HCEC 1CT (cell line): ENCODE measurements at places on chromosomes 1 and 21.

GRCh38 chr1:153572569-153573015 lies 6.9 kb upstream of the S100A2 start:
- peak; percentile 81 for DNase-seq

DNA sequence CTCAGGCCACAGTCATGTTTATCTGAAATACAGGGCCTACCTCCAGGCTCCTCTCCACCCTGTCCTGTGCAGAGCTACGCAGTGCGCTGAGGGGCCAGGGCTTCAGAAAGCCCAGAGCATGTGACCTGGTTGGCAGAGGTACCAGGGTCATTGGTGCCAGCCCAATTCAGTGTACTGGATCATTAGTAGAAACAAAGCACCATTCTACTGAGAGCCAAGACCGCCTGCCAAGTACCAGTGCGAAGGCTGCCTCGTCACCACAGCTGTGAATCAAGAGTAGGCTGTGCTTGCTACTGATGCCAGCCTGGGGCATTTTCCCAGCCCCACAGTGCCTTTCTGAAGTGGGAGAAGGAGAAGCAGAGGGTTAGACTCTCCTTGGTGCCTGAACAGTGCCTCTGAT lies 59.8 kb downstream of the CAPN9 start:
- DNase-seq: no peak

DNA sequence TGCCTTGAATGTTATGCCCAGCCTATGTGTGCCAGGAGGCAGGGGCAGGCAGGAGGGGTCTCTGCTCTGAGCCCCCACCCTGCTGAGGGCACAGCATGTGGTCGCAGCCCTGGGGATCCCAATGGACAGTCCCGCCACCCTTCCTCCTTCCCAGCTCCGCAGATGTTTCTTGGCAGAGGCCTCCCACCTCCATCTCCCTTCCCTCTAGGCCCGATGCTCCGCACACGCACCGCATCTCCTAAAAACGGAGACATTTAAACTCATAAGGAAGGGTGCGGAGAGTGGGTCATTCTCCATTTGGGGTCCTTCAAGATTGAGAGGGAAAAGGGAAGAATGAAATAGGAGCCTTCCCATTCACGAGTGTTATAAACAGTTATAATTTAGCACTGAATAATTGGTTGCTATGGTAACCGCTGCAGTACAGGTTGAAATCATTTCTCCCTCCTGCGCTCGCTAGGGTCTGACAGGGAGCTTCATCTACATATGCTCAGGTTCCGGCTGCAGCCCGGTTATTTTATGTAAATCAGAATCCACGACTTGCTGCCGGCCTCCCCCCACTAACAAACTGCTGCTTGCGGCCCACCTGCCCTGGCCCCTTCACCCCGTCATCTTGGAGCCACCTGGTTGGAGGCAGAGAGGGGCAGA lies 16.0 kb downstream of the CHD5 start:
- DNase-seq: no peak

- DNase-seq: no peak
Observed at GRCh38 chr1:47781171-47781959, 215.8 kb downstream of the TRABD2B start.
